Effector CD8-positive, alpha-beta T cell (primary cell): ENCODE measurements at places on chromosomes 5 and 9.

DNA sequence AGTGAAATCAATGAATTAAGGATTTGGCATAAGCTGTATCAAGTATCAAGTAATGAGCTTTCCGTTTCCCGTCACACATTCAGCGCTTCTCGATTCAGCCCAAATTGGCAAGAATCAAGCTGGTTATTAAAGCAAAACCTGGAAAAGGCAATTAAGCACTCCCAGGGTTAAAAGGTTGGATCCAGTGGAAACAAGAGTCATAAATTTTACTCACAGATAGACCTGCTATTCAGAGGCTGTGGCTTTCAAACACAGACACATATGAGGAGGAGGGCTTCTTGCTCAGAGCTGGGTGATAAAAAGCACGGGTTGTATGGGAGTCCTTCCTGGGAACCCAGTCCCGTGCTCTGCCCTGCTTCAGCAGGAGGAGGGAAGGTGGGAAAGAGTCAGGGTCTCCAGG lies 112.3 kb upstream of the CXCL14 start:
- no peak for DNase-seq

- no peak for DNase-seq
Observed at GRCh38 chr5:173055042-173055721, 970 bp upstream of the CREBRF start.

- DNase-seq: no peak
Observed at GRCh38 chr5:67012171-67012570, 184.4 kb downstream of the CD180 start.

- no peak for DNase-seq
Observed at GRCh38 chr5:104241046-104241445, 678.5 kb upstream of the NUDT12 start.
